DND-41 (cell line): ENCODE measurements at places on chromosomes 1 and 21.

DNA sequence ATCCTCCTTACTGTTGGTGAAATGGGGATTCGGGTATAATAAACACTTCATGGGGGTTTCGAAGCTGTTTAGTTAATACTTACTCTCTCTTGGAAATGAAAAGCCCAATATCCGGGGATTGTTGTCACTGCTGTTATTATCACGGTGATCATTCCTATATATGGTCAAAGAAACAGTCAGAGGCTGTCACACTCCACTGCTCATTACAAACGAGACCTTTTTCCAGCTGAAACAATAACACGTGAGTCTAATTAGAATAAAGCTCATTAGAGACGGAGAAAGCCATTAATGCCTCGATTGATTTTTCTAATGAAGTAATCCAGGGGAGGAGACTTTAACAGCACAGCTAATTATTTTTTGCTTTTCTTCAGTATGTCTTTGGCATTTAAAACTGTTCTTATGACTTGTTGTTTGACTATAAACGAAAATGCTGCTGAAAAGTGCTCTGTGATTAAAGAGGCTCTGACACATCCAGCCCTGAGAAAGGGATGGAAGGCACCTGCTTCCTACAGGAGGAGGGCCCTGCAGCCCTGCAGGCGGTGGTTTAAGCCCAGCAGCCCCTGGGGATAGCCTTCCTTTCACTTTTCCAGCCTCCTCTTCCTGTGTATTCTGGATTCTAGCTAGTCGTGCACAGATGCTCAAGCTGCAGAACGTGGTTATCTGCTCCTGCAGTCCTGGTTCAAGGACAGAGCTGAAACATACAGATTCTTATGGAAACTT, 143.6 kb downstream of the EDEM3 start:
- H3K4me1 ChIP-seq, result no peaks in the 10 kb centered on the region
- no peak overlapping the region for H3K27ac ChIP-seq
- no peaks in the 10 kb centered on the region for H3K36me3 ChIP-seq
- H3K4me3 ChIP-seq, result no peak overlapping the region
- DNase-seq, result no peak

DNA sequence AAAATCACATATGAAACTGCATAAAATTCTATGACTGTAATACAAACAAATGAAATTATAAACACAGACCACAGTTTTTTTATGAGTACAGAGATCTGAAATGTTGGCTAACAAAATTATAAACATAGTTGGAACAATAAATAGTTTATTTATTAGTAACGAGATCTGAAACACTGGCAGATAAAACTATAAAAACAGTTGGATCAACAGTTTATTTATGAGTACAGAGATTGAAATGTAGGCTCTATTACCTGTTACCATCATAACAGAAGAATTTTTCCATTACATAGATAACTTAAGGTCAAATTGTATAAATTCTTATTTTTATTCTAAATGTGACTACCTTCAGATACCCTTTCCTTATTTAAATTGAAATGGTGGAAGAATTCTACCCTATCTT, 14.5 kb downstream of the EYA3 start:
- no peak overlapping the region for H3K27ac ChIP-seq
- 0 out of 2 replicates have a peak, but pooled peaks cover 2% of the 10 kb centered on the region for H3K36me3 ChIP-seq
- no peaks in the 10 kb centered on the region for H3K4me1 ChIP-seq
- no peak for DNase-seq
- H3K4me3 ChIP-seq, result no peak overlapping the region

GRCh38 chr1:199247891-199248290, 609.1 kb downstream of the PTPRC start:
- H3K4me3 ChIP-seq, result no peak overlapping the region
- H3K27ac ChIP-seq, result no peak overlapping the region
- DNase-seq, result no peak
- no peaks in the 10 kb centered on the region for H3K36me3 ChIP-seq
- peaks cover 10% of the 10 kb centered on the region for H3K4me1 ChIP-seq

DNA sequence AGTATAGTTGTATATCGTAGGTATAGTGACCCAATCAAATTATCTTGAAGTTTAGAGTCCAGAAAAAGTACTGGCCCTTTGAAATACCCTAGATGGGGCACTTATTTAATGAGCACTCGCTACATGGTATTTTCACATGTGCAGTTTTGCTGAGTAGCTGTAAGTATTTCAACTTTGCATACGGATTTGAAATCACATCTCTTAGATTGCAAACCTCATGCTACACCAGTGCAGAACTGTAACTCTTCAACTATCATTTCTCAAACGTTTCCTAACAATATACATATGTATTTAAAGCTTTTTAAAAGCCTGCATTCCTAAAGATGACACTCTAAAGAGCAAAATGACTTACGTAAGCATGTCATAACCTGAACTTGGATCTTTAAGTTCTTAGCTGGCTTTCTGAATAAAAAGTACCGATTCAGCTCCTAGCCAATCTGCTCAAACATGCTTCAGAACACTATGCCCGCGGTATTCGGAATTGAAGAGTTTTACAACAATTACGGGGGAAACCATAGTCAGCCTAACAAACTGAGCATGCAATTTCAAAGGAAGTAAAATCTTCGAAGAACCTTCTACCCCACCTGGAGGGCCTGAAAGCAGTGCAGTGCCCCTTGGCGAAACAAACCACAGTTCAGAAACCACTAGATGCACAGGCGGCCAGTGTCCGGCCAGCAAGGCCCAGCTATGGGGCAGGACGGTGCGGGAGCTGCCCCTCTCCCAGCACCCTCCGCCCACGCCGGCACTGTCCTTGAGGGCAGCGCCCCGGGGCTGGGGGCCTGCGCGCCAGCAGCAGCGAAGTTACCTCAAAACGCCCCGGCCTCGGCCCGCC, 863 bp downstream of the FH start:
- peak overlapping the region; percentile 64 for H3K4me3 ChIP-seq
- H3K27me3 ChIP-seq, result peaks cover 14% of the 10 kb centered on the region
- peak overlapping the region; percentile 73 for H3K27ac ChIP-seq
- DNase-seq, result no peak

DNA sequence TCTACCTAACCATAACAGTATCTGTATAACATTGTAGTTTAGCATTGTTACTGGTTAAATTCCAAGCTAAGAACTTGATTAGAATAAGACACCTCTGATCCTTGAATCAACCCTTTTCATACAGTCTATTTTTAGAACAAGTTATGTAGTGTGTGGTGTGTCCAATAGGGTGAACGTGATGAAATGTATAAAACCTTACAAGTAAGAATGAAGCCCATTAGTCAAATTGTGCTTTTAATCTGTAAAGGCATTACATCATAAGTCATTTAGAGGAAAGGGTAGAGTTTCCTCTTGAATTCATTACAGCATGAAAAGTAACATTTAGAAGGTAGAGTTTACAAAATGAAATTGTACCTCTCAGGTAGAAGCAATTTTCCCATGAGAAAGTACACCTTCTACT, 479.2 kb downstream of the LTN1 start:
- no peak for DNase-seq
- H3K4me1 ChIP-seq, result no peaks in the 10 kb centered on the region
- no peak overlapping the region for H3K4me3 ChIP-seq
- H3K27me3 ChIP-seq, result no peaks in the 10 kb centered on the region
- no peaks in the 10 kb centered on the region for H3K36me3 ChIP-seq

DNA sequence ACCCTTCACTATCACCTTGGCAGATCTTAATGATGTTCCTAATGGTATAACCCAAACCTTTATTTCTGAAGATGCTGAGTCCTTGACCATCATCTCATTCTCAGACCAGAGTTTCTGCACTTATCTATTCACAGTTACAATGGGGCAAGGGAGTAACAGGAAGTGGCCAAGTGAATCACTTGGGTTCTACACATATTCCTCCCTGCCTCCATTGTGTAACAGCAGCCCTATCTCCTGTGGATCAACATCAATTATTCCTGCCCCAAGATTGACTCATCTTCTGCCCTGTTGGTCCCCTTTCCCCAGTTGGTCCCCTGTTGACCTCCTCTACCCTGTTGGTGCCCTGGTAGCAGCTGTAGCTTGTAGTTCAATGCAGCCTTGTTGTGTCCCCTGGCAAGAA, 10.3 kb upstream of the S100A7 start:
- no peak for DNase-seq
- H3K4me3 ChIP-seq, result no peak overlapping the region
- H3K36me3 ChIP-seq, result no peaks in the 10 kb centered on the region
- H3K27me3 ChIP-seq, result peaks cover 2% of the 10 kb centered on the region
